ENCODE measurements at places on chromosomes 5 and 9.

GRCh38 chr5:33223563-33224284 is 217.0 kb upstream of the TARS1 start:
- DNase-seq: no peak

- no peak for DNase-seq
These were observed 25.2 kb upstream of the ASPN start for GRCh38 chr9:92507496-92507895.

DNA sequence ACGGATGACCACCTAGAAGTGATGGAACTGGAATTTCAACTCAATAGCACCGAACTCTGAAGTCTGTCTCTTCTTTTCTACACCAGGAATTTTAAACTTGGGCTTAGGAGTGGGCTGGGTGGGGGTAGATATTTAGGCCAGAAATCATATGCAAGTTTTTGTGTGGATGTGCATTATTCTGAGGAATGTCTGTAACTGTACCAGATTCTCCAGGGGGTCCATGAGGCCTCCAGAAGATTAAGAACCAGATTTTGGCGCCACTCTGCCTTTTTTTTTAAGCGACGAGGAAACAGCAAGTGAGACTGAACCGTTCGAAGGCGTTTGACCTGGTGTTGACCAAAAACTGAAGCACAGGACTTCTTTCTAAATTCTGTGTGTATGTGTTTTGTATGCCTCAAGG is 88.8 kb upstream of the TTC23L start:
- no peak for DNase-seq

GRCh38 chr9:127848756-127849504 is 5.5 kb downstream of the ENG start:
- no peak for DNase-seq
